ENCODE measurements at places on chromosomes 5 and 9. TPM values are rescaled to one million over a fixed set of nuclear protein-coding genes. Genes with fewer than 3 reads are reported as not detected.

Gene SPINK1
- 2.0 TPM for total RNA-seq

Gene LHX3
- total RNA-seq: not detected

- no peak for DNase-seq
Observed at GRCh38 chr9:78898234-78898633, 601.3 kb downstream of the PSAT1 start.

DNA sequence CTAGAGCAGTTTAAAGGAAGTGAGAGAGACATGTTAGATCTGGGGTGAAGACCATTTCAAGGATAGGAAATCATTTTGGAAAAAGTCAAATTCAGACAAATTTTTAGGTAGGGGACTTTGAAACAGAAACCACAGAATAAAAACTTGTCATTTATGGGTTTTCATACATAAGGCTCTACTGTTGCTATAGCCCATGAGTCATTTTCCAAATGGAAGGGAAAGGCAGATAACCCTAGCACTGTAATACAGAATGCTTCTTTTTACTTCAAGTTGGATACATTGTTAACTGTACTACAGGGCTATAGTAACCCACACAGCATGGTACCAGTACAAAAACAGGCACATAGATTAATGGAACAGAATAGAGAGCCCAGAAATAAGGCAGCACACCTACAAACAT is 455.4 kb downstream of the EBF1 start:
- DNase-seq: no peak

DNA sequence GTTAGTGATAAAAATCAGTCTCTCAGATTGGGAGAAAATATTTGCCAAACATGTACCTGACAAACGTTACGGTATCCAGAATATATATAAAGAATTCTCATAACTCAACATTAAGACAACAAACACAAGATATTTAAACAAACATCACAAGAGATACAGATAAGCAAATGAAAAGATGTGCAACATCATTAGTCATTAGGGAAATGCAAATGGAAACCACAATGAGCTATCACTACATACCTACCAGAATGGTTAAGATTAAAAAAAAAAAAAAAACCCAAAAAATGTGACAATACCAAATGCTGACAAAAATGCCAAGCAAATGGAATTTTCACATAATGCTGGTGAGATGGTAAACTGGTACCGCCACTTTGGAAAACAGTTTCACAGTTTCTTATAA is 15.4 kb downstream of the CERT1 start:
- no peak for DNase-seq

- no peak for DNase-seq
Observed at GRCh38 chr5:25029004-25029403, 384.2 kb upstream of the CDH10 start.

Gene CXCL14
- not detected for total RNA-seq

Gene PHYKPL
- total RNA-seq: 49.7 TPM

Gene CNTNAP3
- not detected for total RNA-seq

DNA sequence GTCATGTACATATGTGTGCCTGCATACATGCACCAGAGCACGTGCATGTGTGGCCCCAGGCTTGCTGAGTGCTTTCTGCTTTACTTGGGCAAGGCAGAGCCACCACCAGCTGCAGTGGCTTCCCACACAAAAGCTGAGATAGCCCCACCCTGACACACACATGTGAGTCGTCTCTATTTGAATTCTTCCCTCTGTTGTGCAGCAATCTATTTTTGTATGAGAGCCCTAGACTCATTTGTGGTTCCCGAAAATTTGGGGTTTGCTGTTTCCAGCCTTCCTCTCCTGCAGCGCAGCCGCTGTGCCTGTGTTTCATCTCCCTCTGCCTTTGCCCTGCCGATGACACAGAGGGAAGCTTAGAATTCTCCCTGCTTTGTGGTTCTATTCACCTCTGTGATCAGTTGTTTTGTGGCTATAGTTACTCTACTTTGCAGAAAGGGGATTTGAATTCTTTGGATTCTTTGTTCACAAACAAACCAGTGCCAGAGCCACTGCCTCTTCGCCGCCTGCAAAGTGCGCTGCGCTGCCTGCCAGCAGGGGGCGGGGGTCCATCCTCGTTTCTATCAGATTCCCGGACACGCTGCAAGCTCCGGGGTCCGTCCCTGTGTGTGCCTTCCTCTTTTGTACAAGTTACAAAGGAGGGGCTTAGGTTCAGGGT is 95.8 kb upstream of the DAP start:
- no peak for DNase-seq

DNA sequence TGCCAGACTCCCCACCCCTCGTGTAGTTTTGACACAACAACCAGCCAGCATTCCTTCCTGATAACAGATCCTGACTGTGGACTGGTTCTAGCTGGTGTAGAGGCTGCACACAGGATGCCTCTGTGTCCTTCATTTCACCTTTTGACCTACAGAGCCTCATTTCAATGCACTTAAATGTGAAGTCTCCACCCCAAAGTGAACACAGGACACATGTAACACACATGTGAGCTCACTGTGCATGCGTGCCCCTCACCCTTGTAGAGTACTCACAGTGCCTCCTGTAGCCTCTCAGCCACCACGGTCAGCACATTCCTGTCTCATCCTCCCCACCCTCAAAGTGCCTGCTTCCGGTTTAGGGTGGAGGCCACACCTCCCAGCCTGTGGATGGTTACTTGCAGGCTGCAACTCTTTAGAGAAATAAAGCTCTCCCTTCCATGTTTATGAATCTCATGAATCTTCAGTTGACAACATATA is 11.6 kb upstream of the NKD2 start:
- no peak for DNase-seq

Gene IL5
- 17.5 TPM for total RNA-seq

DNA sequence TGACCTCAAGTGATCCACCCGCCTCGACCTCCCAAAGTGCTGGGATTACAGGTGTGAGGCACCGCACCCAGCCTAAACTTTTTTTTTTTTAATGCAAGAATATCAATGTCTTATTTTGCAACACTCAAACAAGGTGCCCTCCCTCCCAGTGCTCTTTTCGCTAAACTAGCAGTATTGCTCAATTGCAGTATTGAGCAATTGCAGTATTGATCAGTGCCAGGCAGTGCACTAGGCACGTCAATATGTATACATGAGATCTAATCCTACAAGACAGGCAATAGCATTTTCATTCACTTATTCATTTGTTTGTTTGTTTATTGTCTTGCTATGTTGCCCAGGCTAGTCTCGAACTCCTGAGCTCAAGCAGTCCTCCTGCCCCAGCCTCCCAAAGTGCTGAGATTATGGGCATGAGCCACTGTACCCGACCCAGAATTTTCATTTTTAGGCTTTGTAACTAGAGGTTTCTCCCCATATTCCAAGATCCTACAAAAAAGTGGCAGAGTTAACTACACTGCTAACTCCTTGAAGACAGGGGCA is 94.5 kb downstream of the TTLL11 start:
- DNase-seq: no peak

Gene CCL27
- 0.26 TPM for total RNA-seq

DNA sequence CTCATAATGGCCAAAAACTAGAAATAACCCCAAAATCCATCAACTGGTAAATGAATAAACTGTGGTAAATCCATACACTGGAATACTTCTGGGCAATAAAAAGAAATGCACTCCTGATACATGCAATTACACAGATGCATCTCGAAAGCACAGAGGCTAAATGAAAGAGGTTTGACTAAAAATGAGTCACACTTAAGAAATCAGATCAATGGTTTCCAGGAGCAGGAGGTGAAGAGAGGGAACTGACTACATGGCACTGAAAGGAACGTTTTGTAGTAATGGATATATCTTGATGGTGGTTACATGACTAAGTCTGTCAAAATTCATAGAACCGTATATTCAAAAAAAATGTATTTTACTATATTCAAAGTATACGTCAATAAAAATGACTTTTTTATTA is 42.4 kb downstream of the STRBP start:
- DNase-seq: no peak

GRCh38 chr9:12394105-12394504 is 299.1 kb upstream of the TYRP1 start:
- no peak for DNase-seq

Gene RPS14
- 3,075 TPM for total RNA-seq

- DNase-seq: no peak
Observed at GRCh38 chr9:17793713-17794622, 215.1 kb downstream of the SH3GL2 start.

GRCh38 chr9:81610740-81611107 is 78.6 kb downstream of the TLE1 start:
- DNase-seq: no peak

- DNase-seq: no peak
Observed at GRCh38 chr5:150465927-150466326, 16.4 kb upstream of the RPS14 start.

- DNase-seq: no peak
Observed at GRCh38 chr5:2542821-2543220, 208.7 kb downstream of the IRX2 start.

GRCh38 chr9:110928599-110928998 is 109.7 kb downstream of the LPAR1 start:
- DNase-seq: no peak

DNA sequence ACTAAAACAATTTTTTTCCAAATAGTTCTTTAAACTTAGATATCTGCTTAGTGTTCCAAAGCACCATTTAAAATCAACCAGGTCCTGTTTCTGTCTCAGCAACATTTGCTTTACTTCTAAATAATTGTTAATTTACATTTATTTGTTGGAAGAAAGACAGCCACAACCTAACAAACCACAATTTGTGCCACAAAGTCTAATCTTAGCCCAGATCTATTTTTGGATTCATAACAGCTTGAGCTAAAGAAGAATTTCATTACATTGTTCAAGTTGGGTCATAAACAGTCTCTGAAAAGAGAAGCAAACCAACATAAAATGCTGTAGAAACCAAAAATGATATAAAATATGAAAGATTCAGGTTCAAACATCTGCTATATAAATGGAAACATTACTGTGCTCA is 24.4 kb downstream of the MLLT3 start:
- no peak for DNase-seq

- no peak for DNase-seq
Observed at GRCh38 chr5:13625616-13626198, 318.8 kb downstream of the DNAH5 start.
